ENCODE measurements at places on chromosomes 2 and 18. TPM values are rescaled to one million over a fixed set of nuclear protein-coding genes. Genes with fewer than 3 reads are reported as not detected.

The GPR35 gene
- total RNA-seq: 1.3 TPM

The GAL3ST2 gene
- 1.6 TPM for total RNA-seq

The SPR gene
- total RNA-seq: 75.4 TPM

The CKAP2L gene
- total RNA-seq: 27.0 TPM

The SP9 gene
- not detected for total RNA-seq

The IL1F10 gene
- not detected for total RNA-seq

The CTLA4 gene
- 0.08 TPM for total RNA-seq
